ENCODE measurements at places on chromosomes 3 and 15.
A peak's percentile ranks its signal among the peaks of the same experiment; 100 is the strongest.

- no peak for DNase-seq
These were observed 147.5 kb downstream of the FILIP1L start for GRCh38 chr3:99966662-99967416.

- no peak for DNase-seq
These were observed 152.2 kb downstream of the CHDH start for GRCh38 chr3:53694046-53694445.

GRCh38 chr15:80059786-80060355 lies 395 bp downstream of the ZFAND6 start:
- DNase-seq, result peak; percentile 13

DNA sequence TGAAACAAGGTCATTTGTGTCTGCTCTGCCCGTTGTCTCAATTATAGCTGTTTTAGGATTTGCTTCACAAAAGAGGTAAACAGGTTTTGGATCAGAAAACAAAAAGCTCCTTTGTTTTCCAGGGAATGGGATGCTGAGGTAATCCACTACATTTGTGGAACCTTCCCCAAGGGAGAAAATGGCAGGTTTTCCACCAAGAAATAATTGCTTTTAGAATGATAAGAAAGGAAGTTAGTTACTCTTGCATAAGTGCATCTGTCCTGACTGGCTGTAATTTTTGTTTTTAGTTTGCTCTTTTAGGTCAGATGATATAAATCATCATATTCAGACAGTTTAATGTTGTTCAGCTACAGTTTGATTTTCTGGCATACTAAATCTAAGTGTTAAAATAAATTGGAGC lies 198.5 kb upstream of the COL8A1 start:
- no peak for DNase-seq

GRCh38 chr15:76904461-76905012 lies 603 bp downstream of the SCAPER start:
- no peak for DNase-seq

DNA sequence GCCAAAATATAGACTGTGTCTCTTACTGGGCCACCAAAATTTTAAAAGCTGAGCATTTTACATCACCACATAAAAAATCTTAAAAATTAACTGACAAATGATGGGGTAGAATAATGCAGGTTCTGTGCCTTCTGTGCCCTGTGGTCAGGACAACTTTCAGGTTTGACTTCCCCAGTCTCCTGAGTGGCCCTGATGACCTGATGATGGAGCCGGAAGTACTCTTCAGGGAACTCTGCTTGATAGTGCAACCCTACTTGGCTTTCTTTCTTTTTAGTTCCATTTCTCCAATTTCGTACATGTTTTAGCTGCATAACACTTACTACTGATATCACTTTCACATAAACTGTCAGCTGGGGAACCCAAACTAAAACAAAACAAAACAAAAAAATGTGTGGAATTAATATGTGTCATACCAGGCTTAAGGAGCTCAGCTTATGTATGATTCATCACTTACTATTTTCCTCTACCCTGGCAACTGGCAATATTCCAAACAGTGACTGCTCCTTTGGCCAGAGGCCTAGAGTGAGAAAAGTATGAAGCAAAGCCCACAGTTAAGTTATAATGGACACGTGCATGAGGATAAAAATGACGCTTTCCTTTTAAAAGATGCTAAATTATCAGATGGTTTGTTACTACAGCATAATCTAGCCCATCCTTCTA lies 194.3 kb downstream of the BCHE start:
- no peak for DNase-seq

Data from stimulated activated CD8-positive, alpha-beta memory T cell treated with anti-CD3 and anti-CD28 coated beads, Interleukin-4, amount 100 ng/mL, for 1 hour (primary cell).